ENCODE measurements at places on chromosomes 4 and X.

DNA sequence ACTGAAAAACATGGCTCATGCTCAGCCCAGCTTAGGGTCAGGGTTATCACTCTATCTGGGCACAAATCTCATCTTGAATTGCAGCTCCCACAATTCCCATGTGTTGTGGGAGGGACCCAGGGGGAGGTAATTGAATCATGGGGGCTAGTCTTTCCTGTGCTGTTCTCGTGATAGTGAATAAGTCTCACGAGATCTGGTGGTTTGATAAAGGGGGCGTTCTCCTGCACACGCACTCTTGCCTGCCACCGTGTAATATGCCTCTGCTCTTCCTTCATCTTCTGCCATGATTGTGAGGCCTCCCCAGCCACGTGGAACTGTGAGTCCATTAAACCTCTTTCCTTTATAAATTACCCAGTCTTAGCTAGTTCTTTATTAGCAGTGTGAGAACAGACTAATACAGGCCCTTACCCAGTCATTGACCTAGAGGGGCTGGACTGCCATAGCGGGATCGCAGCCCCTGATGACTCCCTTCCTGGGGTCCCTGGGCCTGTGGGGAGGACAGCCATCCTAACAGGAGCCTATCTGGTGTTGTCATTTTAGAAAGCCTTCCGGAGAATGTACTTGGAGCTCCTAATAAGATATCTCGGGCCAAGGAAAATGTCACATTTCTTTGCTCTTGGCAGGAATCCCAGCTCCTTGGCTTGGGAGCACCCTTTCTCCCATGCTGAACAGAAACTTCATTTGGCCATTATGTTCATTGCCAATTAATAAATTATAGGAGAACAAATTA, 112.6 kb downstream of the PHKA2 start:
- no peak for DNase-seq

DNA sequence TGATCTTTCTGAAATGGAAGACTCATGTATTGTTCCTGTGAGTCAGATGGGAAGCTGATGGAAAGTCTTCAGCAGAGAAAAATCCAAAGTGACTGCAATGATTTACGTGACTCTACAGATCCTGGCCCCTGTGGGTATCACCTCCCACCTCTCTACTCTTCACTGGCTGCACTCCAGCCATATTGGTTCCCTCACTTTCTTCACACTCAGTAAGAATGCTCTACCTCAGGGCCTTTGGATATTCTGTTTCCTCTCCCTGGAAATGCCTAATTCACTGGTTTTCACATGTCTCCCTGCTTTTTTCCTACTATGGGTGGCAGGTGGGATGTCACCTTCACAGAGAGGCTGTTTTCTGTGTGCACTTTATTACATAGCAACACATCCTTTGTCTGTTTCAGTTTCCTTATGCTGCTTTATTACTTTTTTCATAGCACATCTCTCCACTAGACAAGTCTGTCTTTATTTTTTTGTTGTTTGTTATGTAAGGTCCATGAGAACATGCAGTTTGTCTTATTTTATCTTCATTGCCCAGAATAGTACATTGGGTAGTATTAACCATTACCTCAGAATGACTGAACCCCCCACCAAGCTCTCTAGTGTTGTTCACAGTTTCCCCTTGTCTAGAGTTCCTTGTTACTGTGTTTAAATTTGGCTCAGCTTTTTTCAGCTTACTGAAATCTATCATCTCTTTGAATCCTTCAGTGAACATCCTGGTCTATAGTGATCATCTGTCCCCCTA, 57.6 kb upstream of the CLNK start:
- no peak for DNase-seq

DNA sequence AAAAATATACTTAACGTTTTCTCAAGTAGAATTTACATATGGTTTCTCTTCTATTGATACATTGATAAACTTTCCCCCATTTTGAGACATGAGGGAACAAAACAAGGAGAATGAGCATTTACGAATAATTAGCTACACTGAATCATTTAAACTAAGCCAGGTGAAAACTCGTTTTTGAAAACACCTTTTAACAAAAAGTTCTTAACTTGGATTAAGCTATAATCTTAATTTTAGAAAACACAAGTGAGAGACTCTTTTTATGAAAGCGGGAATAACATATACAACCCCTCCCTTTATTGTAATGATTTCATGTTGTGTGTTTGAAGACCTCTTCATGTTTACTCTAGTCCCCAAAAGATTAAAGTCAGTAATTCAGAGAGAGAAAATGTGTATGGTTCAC, 20.1 kb downstream of the PDLIM3 start:
- no peak for DNase-seq

DNA sequence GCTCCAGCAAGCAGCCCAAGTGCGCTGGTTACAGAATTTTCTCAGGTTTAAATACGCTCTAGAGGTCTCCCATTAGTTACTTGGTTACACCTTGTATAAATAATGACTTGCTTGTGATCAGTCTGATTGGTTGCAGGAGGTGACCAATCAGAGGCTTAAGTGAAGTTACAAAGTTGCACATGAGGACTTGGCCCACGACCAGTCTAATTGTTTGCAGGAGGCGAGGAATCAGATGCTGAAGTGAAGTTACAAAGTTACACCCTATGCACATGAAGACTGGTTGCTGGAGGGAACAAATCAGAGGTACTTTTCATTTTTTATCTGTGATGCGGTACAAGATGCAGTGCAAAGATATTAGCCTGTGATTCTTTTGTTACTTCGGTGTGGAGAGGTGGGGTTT, 80.7 kb downstream of the UBE2NL start:
- no peak for DNase-seq

DNA sequence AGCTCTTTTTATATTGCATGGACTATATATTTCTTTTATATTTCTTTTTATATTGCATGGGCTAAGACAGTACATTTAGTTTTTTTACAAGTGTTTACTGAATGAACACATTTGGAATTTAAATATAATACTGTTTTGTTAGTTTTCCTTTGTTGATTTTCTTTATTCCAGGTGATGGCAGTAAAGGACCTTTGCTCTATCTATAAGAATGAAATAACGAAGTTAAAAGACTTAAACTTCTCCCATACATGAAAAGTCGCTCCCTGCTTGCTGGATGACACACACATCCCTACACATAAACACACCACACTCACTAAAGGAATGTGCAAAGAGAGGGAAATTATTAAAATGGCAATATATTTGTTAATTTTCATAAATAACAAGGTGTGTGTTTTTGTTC, 102.5 kb upstream of the ANXA10 start:
- DNase-seq: no peak

DNA sequence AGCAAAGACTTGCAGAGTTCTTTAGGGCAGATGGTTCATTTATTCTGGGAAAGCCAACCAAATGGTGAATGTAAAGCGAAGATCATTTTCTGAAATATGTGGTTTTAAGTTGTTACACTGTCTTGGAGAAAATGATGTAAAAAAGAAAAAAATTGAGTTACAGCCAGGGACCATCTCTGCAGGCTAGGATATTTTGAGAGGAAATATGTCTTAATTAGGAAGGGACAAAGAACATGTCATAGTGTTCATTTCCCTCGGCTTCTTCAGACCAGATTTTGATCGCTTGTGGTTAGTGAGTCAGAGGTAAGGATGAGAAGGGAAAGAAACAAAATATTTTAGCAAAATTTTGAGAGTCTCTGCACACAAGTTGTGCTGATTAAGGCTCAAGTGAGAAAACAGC, 59.0 kb upstream of the C1QTNF7 start:
- no peak for DNase-seq

DNA sequence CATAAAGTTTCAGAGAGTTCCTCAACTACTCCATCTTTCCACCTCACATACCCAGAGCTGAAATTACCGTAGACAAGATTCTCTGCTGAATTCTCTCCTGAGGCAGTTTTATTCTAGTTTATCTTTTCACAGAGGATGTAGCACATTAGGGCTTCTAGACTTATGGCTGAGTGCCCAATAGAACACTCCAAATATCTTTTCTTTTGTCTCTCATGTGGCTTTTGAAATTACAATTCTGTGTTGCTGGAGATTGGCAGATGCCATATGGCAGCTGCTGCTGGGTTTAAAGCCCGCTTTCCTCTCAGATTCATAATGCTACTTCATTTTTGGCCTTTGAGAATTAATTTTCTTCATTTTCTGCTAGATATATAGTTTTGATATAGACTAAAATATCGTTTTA, 107.6 kb upstream of the BANK1 start:
- DNase-seq: no peak

- no peak for DNase-seq
Measured at GRCh38 chrX:121457096-121457495, 409.7 kb downstream of the GLUD2 start.

GRCh38 chr4:4470208-4470607, 71.6 kb downstream of the STX18 start:
- DNase-seq: no peak

DNA sequence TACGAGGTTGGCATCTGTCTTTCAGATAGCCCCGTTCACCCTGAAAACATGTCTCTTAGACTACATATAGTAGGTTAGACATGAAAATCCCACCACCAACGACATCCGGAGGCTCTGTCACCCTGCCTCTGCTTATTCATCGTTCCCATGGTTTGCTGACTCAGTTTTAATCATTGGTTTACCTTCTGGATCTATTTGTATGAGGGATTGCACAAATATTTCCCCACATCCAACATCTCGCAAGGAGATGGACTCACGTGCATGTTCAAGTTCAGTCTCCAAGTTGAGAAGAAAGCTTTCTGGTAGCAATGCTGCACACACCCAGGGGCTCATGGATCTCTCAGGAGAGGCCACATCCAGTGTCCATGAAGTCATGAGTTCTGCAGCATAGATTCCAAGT, 10.8 kb downstream of the CETN2 start:
- no peak for DNase-seq

- DNase-seq: no peak
Measured at GRCh38 chr4:2714918-2715317, 41.2 kb downstream of the TNIP2 start.

DNA sequence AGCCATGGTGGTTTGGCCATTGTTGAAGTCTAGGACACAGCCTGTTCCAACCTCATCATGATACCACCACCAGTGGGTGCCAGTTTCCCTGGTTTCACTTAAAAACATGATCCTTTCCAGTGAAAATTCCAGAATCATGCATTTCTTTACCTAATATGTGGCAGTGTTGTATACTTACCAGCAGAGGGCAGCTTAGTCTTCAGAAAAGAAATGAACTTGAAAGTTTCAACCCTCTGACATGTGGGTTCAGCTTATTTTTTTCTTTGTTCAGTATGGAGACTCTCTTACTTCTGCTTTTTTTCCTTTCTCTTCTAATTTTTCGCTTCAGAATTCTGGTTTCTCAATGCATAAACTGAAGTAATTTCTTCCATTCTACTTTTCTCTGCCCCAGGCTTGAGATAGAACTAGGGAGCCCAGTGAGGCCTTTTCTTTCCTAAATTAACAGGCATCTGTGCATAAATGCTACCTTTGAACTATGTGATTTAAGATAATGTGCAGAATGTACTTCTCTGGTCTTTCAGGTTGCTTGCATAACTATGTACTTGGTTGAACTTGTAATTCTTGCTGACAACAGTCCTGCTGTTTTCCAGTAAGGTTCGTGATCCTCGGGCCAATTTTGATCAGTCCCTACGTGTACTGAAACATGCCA, 10.7 kb downstream of the LIAS start:
- no peak for DNase-seq

DNA sequence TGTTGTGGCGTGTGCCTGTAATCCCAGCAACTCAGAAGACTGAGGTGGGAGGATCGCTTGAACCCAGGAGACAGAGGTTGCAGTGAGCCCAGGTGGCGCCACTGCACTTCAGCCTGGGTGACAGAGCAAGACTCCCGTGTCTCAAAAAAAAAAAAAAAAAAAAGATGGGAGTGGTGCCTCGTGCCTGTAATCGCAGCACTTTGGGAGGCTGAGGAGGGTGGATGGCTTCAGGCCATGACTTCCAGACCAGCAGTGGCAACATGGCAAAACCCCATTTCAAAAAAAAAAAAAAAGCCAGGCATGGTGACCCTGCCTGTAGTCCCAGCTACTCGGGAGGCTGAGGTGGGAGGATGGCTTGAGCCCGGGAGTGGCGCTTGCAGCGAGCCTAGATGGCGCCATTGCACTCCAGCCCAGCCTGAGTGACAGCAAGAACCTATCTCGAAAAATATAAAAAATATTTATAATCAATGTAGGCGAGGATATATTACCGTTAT, 27.0 kb downstream of the EIF2S3 start:
- DNase-seq: peak; percentile 33

GRCh38 chr4:75081561-75081960, 148.6 kb downstream of the PARM1 start:
- no peak for DNase-seq

- DNase-seq: no peak
Measured at GRCh38 chr4:114038762-114039387, 59.4 kb upstream of the ARSJ start.

DNA sequence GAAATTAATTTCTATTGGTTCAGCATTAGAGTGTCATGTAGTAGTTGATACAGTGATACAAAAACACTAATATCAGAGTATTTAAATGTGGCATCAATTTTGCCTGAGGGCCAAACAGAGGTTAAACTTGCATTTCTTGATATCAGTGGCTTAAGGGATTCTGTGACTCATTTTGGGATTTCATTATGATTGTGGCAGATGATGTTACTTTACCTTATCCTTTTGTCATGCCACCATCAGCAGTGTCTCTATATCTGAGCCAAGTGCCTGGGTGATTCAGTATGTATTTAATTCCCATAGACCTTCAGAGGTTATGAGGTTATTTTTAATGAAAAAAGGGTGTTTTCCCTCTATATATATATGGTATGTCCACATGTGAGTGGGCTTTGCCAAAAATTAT, 582.9 kb downstream of the ADGRL3 start:
- no peak for DNase-seq

DNA sequence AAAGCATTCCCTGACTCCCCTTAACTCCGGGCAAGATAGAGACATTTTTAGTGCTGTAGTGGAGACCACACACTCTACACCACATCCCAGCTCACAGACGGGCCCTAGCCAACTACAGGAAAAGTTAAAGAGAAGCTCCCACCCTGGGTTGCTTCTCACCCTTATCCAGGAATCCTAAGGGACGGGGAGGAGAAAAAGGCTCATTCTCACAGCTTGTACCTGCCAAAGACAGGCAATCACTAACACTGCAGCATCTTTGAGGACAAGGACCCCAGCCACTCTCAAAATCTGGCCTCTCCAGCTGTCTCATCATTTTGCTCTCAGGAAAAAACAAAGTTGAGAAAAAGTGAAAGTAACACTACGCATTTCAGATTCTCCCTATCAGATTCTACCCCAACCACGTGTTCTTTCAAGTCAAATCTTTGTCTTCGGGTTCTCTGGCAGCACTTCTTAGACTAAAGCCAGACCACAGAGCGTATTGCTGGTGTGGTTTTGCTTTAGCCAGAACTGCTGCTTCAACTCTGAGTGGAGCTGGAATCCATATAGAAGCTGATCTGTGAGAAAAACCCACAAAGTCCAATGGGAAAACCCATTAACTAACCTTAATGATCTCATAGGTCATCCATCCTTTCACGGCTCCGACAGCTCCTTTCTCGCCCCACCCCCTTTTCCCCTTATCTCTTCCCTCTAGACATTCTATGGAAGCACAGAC, 605.9 kb upstream of the DIPK2B start:
- DNase-seq: peak; percentile 7
